ENCODE measurements at places on chromosomes 4 and X.

- DNase-seq = no peak
Observed at GRCh38 chr4:14143892-14144291, 516.4 kb upstream of the BOD1L1 start.

DNA sequence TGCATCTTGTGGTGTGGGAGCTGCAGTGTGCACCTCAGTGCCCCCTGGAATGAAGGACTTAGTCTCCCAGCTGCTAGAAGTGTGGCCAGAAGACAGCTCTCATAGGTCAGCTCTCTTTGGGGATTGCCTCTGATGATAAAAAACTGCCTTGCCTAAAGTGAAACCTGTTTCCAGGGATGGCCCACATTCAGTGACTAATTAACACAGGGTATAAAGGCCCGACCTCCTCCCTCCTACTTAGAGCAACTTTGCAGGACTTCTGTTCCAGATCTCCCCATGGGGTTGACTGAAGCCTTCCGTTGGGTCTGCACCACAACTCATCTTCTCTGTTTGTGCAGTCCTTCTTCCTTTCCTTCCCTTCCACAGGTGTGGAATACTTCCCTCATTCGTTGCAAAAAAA, 53.2 kb downstream of the SPINK2 start:
- no peak for DNase-seq

DNA sequence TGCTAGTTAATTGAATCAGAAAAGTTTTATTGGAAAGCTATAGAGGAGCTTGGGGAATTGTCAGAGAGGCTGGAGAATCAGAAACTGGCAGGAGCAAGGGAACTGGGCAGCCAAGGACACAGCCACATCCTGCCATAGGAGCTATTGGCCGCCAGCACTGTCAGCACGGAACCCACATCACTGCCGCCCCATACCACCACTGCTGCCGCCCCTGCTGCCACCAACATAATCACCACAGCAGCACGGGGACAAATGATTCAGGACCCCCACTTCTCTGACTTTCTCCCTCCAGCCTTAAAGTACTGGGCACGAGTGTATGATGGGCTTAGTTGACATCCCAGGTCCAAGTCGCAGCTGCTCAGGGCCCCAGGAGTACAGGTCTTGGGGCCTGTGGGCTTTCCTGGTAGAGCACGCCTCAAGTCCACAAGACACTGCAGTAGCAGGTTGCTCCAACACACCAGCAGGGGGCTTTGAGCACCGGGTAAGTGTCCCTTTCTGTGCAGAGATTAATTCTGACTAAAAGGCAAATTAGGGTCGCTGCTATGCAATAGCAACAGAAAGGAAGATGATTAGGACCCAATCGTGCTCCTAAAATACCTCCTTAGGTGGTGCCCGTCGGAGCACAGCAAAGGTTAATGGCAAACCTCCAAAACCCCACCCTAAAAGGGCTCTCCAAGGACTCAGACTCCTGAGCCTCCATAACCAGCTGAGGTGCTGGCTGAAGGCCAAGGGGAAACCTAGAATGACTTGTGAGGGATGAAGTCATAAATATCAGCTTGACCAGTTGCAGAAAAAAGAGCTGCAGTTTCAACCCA, 6.9 kb downstream of the PJA1 start:
- DNase-seq = no peak

- no peak for DNase-seq
Observed at GRCh38 chrX:5015451-5015850, 1213.2 kb downstream of the NLGN4X start.

GRCh38 chrX:135931644-135932487, 38.4 kb downstream of the SAGE1 start:
- DNase-seq = no peak

- DNase-seq = no peak
Observed at GRCh38 chr4:173528378-173529321, 1.4 kb downstream of the HAND2 start.

- DNase-seq = no peak
Observed at GRCh38 chr4:14049946-14050345, 422.4 kb upstream of the BOD1L1 start.

DNA sequence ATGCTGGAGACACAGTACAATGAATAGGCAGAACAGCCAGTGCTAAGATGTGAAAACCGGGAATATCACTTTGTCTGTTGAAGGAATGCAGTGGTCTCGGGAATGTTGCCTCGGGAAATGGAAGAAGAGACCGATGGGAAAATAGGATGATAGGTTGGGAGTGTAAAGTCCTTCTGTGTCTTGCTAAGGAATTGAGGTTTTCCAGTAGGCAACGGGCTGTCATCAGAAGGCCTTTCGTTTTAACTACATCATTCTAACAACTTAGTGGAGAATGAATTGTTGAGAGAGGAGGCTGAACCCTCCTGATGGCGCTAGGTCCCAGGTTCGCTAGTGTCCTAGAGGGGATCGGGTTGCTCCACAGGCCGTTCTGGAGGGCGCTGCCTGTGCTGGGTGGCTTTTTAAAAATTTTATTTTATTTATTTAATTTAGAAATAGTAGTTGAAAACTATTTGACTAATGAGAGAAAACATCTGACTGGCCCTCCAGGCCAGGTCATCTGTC, 730 bp downstream of the VBP1 start:
- DNase-seq = no peak

DNA sequence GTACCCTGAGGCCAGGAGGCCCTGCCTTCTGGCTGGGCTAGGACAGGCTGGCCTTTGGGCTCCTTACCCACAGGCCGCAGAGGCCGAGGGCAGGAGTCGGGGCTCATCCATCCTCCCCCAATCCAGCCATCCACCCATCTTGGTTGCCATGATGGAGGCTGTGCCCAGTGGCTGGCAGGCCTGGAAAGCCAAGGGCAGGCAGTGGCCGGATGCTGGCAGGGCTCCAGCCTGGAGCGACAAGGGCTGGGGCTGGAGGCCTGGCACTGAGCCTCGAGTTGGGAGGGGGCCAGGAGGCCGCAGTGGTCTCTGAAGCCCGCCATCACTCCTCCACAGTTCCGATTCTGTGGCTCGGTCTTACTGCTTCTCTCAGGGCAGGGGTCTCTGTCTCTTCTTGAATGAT, 8.6 kb upstream of the BGN start:
- DNase-seq = no peak

GRCh38 chrX:139581068-139581467, 50.5 kb downstream of the F9 start:
- no peak for DNase-seq

DNA sequence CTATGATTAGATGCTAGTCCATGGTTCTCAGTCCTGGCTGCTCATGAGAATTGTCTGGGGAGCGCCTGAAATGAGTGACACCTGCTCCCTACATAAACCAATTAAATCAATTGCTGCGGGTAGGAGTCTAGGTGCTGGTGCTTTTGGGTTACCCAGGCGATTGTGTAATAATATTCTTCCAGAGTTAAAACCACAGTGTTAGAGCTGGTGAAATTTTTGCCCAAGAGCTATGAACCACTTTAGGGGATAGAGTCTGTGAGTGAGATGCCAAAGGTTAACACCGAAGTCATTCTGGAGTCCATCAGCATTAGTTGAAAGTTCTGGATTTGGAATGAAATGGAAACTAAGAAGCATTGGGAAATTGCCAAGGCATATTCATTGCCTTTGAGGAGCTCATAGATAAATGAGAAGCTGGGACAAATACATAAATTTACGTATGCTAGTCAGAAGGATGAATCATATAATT, 15.3 kb downstream of the PDK3 start:
- no peak for DNase-seq

GRCh38 chrX:10450229-10450958, 170.0 kb downstream of the MID1 start:
- DNase-seq = no peak

GRCh38 chr4:142697928-142698327, 148.2 kb downstream of the INPP4B start:
- no peak for DNase-seq

DNA sequence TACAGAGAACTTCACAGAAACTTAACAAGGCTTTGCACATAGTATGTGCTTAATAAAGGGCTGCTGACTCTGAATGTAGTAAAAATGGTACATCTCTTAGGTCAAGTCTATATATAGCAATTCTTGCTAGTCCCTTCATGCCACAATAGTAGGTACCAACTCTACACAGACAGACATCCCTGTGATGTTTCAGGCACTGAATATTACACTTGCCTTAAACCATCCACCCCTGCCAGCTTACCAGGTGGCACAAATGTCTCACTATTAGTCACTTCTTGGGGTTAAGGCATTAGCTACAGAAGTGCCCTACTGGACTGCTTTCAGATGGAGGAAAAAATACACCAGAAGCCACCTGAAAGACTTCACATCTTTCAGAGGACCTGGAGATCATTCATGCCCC, 86.3 kb upstream of the CITED1 start:
- no peak for DNase-seq

DNA sequence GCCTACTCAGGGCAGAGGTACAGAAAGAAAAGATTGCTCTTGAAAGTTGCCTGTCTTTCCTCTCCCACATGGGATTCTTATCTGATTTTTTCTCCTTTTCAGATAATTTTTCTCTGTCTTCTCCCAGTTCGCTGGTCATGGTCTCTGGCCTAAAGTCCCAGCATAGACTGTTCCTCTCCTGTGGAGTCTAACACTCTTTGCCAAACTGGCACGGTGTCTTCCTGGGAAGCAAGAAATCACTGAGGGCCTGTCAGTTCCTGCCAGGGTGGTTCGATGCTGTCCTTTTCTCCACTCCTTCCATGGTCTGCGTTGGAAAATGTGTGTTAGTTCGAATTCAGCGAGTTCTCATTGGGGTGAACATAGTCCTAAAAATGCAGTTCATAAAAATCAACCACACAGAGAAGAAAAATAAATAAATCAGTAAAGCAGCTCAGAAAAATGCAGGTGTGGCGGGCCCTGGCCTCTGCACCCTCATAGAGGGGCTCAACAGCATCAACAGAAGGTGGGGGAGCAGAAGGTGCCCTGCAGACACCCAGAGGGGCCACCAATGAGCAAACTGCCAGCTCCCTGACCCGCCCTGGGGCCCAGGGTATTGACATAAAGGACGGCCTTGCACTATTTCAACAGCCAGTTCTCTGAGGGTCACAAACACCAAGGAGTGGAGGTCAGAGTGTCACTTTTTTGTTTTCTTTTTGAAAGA, 2.1 kb downstream of the RGN start:
- DNase-seq = no peak

GRCh38 chrX:132737743-132738142, 220.7 kb downstream of the HS6ST2 start:
- peak; percentile 47 for DNase-seq

- DNase-seq = no peak
Observed at GRCh38 chr4:180363815-180364214, 1879.4 kb upstream of the TENM3 start.

DNA sequence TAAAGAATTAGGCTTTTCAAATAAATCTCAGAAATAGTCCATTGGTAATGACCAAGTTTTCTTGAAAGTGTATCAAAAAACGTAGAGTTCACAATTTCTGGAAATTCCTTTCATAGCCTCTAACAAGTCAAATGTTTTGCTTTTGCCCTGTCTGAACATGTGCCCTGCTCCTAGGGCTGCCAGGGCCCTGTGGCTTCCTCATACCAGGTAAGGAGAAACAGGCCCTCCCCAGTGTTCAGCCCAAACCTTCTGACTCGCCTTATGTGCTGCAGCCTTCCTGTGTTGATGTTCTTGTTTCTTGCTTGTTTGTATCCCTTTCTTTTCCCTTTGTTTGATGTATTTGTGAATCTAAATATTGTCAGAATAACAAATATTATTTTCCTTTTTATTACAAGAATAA, 146.1 kb upstream of the PACRGL start:
- DNase-seq = no peak

DNA sequence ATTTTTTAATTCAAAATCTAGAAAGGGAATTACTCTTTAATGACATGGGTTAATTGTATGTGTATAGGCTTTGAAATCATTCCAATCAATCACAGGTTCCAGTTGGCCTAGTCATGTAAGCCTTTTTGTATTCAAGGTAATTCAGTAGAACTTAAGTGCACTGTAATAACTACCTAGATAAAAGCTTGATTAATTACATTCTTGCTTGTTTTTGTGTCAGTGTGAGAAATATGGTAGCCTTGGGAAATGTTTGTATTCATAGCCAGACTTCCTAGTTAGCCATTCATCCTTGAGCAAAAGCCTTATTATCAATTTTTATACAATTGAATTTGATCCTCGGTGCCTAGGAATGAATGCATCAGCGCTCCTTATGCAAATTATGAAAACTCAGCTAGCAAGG, 33.5 kb downstream of the TKTL2 start:
- no peak for DNase-seq

DNA sequence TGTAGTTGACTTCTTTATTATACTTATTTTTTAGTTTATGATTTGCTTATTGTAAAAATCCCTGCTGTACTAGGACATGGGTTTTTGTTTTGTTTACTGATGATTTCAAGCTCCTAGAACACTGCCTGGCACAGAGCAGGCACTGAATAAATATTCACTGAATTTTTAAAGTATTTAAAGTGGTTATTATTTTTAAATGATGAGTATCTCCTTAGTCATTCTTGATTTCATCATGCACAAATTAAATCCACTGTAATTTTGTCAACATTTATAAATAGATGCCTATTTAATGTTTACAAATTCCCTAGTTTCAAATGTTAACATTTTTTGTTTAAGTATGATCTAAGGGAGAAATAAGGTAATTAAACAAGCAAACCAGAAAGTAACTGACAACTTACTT, 367.9 kb upstream of the SLIT2 start:
- DNase-seq = no peak

DNA sequence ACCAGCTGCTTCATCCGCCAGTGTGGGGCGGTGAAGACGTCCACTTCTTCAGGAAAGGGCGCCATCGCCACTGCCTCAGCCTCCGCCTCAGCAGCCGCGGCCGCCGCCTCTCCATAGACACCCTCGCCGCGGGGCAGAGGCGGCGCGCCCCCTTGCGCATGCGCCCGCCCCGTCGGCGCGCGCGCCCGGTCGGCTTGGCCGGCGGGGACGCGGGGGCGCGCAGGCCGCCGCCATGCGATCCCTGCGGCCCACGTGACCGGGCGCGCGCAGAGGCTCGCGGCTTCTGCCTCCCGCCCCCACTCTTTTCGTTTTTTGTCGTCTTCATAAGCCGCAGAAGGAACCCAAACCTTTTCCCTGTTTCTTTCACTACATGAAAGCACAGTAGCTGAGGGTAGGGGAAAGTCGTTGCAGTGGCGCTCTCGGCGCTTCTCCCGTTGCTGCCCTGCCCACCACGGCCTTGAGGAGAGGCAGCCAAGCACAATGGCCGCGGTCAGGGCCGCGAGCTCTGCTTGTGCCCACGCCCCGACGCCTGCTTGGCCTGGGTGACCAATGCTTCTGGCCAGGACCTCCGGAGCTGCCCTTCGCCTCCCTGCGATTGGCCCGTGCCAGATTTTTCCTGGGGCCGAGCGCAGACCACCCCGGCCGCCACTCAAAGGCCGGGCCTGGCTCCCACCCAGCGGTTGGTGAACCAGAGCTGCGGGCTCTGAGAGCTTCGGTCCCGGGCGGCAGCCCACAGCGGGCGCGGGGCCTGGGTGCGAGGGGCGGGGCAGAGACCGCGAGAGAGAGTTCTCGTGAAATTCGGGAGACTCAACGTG, at the start of gene FBXL5:
FBXL5 (minus strand) TSS at position 135 of the 815 bp plus-strand sequence; CDS start at position 65, 70 bp downstream.
- peak; percentile 68 for DNase-seq

DNA sequence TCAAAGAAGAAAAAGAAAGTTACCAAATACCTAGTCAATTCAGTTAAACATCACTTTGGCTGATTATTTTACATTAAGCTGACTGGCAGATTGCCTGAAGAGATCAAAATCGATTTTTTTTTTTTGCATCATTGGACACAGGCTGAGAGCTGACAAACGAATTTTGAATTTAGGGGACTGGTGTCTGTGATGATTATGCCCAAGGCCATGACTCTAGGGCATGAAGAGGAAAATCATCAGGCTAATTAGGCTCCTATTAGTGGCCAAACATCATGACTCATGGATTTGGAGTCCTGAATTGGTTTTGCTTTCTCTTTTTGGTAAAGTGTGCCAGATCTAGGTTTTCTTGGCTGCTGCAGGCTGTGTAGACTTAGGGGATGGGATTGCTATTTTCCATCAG, 829.3 kb upstream of the LCORL start:
- DNase-seq = no peak
